Metanephros (tissue), 2 donors: ENCODE measurements at places on chromosomes 1 and 21. TPM values are rescaled to one million over a fixed set of nuclear protein-coding genes. Genes with fewer than 3 reads are reported as not detected.

SLC26A9 gene
- 0.29 TPM for total RNA-seq

ZBTB21 gene
- 11.9 TPM for total RNA-seq

CSF1 gene
- total RNA-seq: 20.1 TPM

KLHDC9 gene
- total RNA-seq: 10.7 TPM

UAP1 gene
- total RNA-seq: 27.8 TPM

SPRR2G gene
- not detected for total RNA-seq

PLPPR5 gene
- total RNA-seq: 1.2 TPM

CHRM3 gene
- 20.2 TPM for total RNA-seq

FABP3 gene
- 49.9 TPM for total RNA-seq

RXFP4 gene
- 0.18 TPM for total RNA-seq

MEAF6 gene
- 56.1 TPM for total RNA-seq

LIX1L gene
- total RNA-seq: 24.3 TPM

PRAMEF17 gene
- not detected for total RNA-seq

ITLN2 gene
- total RNA-seq: not detected

SPSB1 gene
- 8.8 TPM for total RNA-seq

C1orf56 gene
- 5.5 TPM for total RNA-seq

MORN1 gene
- total RNA-seq: 20.8 TPM

NHLH1 gene
- total RNA-seq: not detected

SPRR2F gene
- total RNA-seq: not detected

SELENBP1 gene
- total RNA-seq: 60.4 TPM

DIO1 gene
- total RNA-seq: 8.6 TPM

GUCA2B gene
- not detected for total RNA-seq

CFHR4 gene
- total RNA-seq: not detected

MROH7 gene
- total RNA-seq: 7.9 TPM

RYR2 gene
- 1.9 TPM for total RNA-seq

ERICH3 gene
- total RNA-seq: 0.12 TPM

CNR2 gene
- total RNA-seq: 0.12 TPM

PEX14 gene
- 18.3 TPM for total RNA-seq
